ENCODE measurements at places on chromosomes 16 and 17.

GRCh38 chr17:81322271-81323082 lies 27.4 kb upstream of the SLC38A10 start:
- peak; percentile 58 for DNase-seq

DNA sequence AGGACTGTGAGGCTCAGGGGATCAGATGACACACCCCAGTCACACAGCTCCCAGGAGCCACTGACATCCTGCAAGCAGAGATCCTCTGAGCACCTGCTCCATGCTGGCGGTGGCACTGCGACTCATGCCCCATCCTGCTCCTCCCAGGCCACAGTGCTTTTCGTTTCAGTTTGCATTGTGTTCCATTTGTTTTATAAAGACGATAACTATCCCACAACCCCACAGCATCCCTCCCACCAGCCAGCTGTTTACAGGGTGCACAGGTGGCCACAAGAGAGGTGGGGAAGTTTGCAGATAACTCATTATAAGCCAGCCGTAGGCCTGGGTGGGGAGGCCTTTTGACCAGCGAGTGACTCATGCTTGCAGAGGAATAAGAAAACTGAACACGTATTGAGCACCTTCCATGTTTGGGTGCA lies 28.2 kb downstream of the BCO1 start:
- DNase-seq: peak; percentile 36

DNA sequence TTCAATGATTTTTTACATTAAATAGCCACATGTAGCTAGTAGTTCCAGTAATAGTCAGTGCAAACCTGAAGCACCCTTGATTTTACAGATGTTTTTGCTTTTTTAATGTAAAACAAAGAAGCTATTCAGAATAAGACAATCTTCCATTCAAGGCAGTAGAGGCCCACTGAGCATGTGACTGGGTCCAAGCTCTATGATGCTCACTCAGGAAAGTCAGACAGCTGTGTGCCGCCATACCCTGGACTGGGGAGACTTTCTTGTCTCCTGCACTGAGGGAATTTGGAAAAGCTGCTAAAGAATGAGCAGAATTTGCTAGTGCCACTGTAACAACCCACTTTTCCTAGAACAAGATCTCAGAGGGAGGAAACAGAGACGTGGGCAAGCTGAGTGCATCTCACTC lies 11.5 kb downstream of the CENPN start:
- no peak for DNase-seq

GRCh38 chr17:81071761-81072741 lies 37.1 kb downstream of the BAIAP2 start:
- DNase-seq: no peak

DNA sequence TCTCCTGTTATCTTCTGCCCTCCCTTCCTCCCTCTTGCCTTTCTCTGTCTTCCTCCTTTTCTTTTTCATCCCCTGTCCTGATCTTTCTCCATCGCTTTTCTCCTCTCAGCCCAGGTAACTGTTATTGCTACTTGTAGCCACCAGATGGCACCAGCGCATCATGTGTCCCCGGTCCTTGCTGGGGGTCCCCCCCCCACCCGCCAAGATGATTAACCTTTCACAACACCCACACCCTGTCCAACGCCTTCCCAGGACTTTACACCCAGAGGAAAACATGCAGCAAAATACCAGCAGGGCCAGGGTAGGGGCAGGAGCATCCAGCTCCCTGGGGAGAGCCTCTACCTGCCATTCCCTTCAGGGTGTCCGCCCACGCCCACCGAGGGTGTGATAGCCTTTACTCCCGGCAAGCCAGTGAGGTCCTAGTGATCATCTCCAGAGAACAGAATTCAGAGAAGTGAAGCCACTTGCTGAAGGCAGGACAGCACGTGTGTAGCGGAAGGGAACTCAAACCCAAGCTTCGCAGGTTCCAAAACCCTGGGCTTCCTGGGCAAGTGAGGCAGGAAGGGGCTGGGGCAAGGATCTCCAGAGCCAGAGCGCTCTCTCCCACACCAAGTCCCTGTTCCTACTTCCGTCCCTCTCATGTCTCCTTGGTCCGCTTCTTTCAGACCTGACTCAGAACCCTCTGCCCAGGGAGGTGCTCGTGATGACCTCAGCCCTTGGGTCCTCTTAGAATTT lies 13.4 kb upstream of the TAC4 start:
- peak; percentile 55 for DNase-seq

DNA sequence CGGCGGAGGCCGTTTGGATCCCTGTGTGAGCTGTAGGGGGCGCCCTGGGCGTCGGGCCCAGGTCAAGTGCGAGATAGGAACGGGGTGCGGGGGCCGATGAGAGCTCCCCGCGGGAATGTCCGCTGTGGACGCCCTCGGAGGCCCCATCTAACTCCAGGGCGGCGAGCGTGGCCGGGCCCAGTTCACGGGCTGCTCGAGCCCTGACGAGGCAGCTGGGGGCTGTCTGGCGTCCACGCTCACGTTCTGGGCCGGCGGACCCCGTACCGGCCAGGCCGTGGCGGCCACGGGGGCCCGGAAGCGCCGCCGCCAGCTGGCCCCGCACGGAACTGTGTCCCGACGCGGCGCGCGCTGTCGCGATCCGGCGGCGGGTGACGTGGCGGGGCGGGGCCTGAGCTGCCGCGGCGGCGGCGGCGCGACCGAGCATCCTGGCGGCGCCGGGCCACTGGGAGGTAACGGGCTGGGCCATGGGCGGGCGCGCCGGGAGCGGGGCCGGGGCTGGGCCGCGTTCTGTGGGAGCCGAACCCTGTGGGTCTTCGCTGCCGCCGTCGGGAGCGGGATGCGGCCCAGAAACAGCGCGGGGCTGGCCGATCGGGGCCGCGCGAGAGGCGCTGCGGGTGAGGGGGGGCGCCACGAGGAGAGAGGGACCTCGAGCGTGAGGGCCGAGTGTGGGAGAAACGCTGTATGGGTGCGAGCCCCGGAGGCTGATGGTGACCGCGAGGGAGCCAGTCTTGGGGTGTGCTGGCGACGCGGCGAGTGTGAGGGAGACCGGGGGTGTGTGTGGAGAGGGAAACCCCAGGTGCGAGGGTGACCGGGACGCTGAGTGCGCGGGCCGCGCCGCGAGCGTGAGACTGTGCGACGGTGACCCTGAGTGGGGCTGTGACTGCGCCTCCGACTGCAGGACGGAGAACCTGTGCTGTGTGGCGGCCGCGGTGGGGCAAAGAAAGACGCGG lies at the start of gene SLC7A6:
Gene SLC7A6 (plus strand): TSS at position 399 of the 950 bp plus-strand sequence. CDS start 10,201 bp downstream, outside the sequence.
- DNase-seq: peak; percentile 76

GRCh38 chr17:71111460-71111859 lies 942.1 kb downstream of the KCNJ2 start:
- DNase-seq: no peak

DNA sequence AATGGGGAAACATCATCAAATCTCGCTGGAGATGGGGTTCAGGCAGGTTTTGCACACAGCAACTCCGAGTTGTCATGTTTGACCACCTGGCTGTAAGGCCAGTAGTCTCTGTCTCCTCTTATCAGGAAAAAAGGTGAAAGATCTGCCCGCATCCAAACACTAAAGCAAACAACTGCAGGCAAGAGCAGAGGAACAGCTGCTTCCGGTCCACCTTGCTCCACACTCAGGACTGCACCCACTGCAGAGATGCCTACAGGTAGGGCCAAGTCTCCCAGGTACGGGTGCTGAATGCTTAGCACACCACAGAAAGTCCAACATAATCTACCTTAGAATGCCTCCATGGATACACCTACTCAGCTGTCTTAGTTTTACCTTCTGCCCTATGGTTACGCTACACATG lies 7.3 kb downstream of the TEX2 start:
- no peak for DNase-seq

GRCh38 chr17:80990921-80991644 lies 558 bp upstream of the CHMP6 start:
- DNase-seq: no peak

All from DND-41 (cell line).